ENCODE measurements at places on chromosomes 4 and X. TPM values are rescaled to one million over a fixed set of nuclear protein-coding genes. Genes with fewer than 3 reads are reported as not detected.

Gene CHRDL1
- not detected for polyA plus RNA-seq

Gene GRSF1
- 96.0 TPM for polyA plus RNA-seq

Gene SOD3
- not detected for polyA plus RNA-seq

Gene NR3C2
- 7.6 TPM for polyA plus RNA-seq

DNA sequence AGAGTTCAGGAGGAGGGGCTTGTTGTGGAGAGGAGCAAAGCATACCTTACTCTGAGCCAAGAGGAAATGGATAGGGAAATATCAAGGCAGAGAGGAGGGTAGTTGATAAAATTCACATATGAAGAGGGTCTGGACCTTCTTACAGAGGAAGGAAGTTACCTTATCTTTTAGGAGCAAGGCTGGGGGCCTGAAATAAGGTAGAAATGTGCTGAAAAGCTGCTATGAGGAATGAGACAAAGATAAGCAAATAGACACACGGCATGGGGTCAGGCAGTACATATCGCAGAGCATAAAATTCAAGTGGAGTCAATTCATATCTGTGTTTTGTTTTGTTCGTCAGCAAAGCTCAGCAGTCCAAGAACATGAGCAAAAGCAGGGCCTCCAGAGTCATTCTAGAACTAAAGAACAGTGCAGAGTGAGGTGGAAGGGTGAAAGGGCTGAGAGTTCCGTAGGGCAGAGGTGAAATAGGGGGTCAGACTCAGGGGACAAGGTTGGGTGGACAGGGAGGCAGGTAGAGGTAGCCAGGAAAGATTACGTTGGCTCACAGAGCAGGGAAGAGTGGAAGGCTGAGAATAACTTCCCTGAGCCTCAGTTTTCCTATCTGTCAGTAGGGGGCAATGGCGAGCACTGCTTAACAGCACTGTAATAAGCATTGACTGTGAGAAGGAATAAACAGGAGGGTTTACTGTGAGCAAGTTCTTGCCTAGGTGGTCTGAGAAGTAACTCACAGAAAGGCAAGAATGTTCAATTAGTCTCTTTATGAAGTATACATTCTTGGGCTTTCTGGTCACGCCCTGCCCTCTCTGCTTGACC, 9.2 kb downstream of the VSIG4 start:
- peak; percentile 36 for DNase-seq

GRCh38 chr4:5895287-5895686, 2.4 kb upstream of the CRMP1 start:
- no peak for DNase-seq

DNA sequence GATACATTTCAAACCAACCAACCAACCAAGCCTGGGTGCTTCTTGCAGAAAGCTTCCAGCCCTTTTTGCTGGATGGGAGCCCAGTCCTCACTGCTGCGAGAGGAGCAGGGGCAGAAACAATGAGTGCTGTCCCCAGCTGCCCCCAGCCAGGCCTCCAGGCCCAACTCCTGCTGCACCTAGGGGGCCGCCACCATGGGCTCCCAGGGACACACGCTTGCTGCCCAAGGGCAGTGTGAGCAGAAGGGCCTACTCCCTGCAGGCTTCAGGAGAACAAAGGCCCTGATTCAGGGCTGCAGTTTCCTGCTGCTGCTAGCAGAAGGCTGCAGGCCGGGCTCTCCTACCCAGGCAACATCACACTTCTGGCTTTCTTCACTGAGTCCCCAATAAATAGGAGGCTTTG, 37.7 kb upstream of the ENPP6 start:
- DNase-seq = no peak

DNA sequence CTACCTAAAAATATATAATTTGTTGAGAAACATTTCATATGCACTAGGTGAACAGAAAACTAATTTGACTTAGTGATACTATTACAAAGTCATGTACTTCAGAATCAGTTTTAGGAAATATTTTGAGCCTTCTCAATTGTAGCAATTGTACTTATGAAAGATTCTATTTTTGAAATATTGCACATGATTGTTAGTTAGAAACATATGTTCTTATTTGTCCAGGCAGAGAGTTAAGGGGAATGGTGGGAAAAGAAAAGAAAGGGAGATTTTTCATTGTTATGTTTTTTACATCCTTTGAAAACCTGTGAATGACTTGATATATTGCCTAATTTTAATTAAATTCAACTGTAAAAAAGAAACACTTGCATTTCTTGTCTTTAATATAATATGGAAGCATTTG, 66.0 kb downstream of the GLRB start:
- DNase-seq = no peak
